Activated T-helper 1 cell treated with anti-CD3 and anti-CD28 coated beads, Interleukin-2, amount 50 U/mL, for 16 hours (primary cell): ENCODE measurements at places on chromosomes 4 and X.

DNA sequence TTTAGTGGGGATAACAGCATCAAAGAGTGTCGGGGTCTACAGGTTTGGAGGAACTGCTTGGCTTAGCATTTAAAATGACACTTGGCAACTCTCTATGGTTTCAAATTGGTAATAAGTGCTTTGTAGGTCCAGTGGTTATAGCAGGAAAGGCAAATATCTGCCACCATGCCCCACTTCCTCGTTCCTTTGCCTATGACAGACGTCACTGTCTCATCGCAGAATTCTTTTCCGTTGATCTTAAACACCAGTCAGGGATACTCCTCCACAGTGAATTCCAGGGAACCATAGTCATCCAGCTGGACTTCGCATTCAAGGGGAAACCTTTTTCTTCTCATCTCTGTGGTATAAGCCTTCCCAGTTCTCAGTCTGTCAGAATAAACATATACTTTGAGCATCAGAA is 319.1 kb downstream of the GPAT3 start:
- DNase-seq: no peak

DNA sequence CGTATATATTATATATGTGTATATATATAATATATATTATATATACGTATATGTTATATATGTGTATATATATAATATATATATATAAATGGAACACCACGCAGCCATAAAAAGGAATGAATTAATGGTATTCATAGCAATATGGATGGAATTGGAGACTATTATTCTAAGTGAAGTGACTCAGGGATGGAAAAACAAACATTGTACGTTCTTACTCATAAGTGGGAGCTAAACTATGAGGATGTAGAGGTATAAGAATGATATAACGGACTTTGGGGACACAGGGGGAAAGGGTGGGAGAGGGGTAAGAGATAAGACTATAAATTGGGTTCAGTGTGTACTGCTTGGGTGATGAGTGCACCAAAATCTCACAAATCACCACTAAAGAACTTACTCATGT is 1388.9 kb downstream of the C4orf33 start:
- no peak for DNase-seq

GRCh38 chr4:145812919-145813318 is 125.7 kb downstream of the ZNF827 start:
- no peak for DNase-seq

DNA sequence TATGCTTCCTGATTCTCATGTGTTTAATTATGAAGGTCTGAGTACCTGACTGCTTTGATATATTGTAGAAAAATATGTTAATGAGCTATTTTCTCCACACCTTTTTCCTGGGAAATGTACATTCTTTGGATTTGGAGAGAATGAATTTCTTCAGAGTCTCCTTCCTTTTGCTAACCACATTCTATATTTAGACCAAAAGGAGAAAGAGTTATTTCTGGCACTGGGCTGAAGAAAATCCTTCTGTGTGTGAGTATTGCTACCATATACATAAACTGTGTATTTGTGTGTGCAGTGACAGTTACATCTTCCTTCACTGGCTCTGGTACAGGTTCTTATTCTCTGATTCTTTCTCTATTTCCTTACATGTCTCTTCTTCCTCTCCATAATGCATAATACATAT is 44.5 kb upstream of the PGRMC2 start:
- no peak for DNase-seq

DNA sequence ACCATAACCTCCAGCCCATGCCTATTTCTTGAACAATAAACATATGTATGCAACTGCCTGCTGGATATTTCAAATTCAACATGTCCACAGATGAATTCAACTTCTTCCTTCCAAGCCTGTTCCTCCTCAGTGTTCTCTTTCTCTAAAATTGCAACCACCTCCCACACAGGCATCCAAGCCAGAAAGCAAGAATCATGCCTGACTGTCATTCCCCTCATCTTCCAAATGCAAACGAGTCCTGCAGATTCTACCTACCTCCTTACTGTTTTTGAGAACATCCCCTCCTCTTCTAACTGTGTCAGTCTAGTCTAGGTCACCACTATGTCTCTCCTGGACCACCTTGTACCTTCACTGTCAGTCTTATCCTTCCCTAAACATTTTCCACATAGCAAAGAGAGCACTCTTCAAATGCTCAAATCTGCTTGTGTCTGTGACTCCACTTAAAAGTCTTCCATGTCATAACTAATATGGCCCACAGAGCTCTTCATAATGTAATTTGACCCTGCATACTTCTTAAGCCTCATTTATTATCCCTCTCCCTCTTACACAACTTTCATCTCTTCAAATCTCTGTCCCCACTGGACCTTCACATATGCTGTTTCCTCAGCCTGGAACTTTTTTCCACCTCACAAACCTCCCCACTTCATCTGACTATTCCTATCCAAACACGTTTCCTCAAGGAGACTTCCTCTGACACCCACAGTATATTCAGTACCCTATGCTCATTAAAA is 25.7 kb downstream of the MAPK10 start:
- DNase-seq: no peak

GRCh38 chr4:89316931-89317366 is 9.3 kb upstream of the GPRIN3 start:
- no peak for DNase-seq

GRCh38 chrX:46755671-46756070 is 3.2 kb downstream of the SLC9A7 start:
- no peak for DNase-seq

GRCh38 chr4:149050840-149051239 is 608.6 kb upstream of the NR3C2 start:
- no peak for DNase-seq

DNA sequence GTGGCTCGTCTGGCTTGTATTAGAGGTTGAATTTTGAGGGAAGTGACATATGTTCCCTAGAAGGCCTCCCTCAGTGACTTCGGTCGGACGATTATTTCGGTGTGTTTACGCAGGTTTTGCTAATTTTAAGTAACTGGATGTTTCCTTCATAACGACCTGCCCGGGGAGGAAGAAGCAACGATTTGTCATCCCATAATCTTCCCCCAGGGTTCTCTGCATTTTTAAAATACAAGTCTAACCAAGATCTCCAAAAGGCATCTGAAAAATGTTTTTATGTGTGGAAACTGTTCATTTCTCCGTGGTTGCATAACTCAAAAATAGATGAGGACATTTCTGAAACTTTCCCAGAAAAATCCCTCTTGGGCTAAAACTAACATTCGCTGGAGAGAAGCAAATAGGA is 195.4 kb downstream of the SHOX start:
- DNase-seq: no peak

DNA sequence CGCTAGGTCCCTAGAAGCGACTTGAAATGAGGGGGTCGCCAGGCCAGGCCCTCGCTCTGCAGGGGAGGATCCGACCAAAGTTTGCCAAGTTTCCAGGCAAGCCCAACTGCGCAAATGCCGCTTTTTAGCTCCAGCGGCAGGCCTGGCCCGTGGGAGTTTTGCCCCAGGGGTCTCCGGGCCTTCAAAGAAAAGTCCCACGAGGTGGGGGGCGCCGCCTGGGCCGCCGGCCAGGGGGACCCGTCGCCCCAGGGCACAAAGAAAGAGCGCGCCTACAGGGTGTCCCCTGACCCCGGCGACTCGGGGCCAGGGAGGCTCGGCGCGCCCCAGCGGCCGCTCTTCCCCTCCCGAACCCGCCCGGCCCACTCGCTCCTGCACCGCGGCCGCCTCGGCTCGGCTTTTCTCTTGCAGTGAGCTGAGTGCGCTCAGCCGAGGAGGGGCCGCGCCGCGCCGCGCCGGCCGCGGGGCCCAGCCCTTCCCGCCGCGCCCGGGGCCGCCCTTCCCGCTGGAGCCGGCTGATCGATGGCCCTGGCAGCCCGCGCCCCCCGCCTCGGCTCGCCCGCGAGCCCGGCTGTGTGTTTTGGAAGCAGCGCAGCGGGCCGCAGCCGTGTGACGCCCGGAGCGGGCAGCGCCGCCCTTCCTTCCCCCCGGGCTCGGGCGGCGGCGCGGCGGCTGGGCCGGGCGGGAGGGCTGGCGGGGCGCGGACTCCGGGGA is 754 bp upstream of the KLF3 start:
- no peak for DNase-seq

- DNase-seq: no peak
Observed at GRCh38 chrX:106263817-106264216, 95.7 kb downstream of the PWWP3B start.

DNA sequence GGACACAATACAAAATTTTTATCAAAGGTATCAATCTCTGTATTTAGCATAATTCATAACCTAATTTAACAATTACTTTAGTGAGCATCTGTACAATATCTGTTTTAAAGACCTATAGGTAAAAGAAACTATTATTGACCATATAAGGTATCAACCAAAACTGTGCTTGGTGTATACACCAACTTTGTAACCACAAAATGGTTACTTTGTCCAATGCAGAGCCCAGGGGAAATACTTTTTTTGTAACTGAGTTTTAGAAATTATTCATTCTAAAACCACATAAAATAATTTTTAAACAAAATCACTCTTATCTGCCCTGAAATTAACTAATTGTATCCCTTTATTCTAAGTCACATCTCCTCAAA is 5.0 kb downstream of the CXXC4 start:
- no peak for DNase-seq

DNA sequence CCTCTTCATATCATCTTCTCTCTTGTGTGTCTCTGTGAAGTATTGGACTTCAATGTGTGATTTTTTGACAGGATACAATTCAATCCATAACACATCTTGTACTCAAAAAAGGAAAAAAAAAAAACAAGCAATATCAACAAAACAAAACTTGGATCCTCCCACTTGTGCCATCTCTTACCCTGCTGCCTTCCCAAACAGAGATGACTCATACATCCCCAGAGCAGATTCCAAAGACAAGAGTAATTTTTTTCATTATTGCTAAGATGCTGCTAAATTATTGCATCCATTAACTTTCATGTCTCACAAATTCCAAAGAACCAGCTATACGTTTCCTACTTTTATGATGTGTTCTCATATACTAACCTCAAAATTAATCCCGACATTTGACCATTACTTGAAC is 479.2 kb downstream of the GBA3 start:
- no peak for DNase-seq

DNA sequence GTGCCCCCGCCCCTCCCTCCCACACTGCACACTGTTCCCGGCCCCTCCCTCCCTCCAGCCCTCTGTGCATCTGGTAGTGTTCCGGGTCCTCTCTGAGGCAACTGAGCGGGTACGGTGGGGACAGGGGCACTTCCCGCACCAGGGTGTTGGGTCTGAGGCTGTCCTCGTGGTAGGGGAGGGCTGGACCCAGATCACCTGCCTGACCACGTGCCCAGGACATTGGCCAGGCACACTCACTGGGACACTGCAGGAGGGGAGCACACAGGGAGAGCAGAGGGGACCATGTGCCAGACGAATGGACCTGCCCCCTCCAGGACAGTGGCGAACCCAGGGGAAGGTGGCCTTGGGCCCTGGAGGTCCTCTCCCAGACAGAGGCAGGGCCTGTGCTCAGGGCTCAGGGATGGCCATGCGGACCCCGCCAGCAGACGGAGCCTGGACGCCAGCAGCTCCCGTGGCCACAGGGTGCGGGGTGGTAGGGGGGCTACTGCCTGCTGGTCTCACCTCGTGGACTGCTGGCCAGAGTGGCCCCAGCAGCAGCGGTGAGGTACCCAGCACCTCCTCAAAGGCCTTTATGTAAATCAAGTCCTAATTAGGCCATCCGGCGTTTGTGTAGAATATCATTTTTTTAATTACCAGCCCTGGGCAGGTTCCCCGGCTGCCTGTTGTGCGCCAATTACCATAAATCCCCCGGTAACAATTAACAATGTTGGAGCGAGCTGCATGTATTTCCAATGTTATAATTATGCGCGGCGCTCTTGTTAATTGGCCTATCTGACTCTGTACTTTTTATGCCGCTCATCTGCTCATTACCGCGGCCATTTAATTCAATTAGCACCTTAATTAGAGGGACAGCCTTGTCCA is 106.9 kb downstream of the FAM53A start:
- DNase-seq: no peak

GRCh38 chr4:76532805-76533204 is 97.8 kb downstream of the SHROOM3 start:
- no peak for DNase-seq

GRCh38 chr4:143514901-143515300 is 1.4 kb downstream of the SMARCA5 start:
- DNase-seq: no peak

DNA sequence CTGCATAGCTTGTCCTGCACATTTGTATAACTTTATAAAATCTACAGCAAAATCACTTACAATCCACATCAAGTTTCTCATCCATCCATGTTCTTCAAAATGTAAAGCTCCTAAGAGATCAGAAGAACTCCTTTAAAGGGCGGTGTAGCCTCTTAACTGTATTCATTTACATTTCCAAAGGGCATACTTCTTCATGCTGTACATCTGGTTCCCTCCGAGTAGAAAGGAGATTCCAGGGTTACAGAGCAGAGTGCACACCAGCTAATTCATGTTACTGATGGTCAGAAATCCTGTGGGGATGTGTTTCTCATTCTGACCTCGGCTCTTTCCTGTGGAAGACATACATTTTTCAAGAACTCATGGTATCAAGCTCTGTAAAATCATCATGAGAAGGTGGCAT is 231.8 kb downstream of the ARAP2 start:
- DNase-seq: no peak
